ENCODE measurements at places on chromosomes 6 and 20.
A peak's percentile ranks its signal among the peaks of the same experiment; 100 is the strongest.

DNA sequence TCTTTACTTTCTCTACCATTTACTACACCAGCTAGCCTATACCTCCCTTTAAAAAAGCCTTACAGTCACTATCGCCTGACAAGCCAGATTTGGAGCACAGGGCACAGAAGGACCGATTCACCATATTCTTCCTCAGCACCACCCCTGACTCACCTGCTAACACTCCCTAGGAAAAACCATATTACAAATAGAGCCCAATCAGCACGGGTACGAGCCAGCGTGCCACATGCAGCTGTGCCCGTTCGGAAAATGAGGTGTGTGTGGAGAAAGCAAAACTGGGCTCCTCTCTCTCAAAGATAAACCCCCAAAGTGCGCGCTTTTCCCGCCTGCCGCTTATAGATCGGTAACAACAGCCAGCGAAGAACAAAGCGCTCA is 1.2 kb downstream of the SYNCRIP start:
- DNase-seq: no peak

GRCh38 chr6:31143148-31143547 is 4.3 kb upstream of the PSORS1C2 start:
- no peak for DNase-seq

DNA sequence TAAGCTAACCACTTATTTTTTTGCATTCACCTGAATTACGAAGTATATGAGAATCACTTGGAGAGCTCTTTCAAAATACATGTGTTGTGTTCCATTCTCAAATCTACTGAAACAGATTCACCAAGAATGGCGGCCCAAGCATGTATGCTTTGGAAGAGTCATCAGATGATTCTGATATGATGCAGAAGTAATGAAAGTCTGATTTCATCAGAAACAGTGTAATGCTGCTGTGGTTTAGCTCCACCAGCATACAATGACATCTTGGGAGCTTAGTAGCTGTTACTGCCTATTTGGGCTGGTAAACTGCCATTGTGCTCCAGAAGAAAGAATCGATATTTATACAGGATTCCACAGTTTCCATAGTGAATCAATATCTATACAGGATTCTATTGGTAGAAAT is 52.9 kb downstream of the UBR2 start:
- DNase-seq: no peak

- peak; percentile 93 for DNase-seq
Observed at GRCh38 chr6:32868257-32868788, 14.3 kb downstream of the PSMB9 start.

DNA sequence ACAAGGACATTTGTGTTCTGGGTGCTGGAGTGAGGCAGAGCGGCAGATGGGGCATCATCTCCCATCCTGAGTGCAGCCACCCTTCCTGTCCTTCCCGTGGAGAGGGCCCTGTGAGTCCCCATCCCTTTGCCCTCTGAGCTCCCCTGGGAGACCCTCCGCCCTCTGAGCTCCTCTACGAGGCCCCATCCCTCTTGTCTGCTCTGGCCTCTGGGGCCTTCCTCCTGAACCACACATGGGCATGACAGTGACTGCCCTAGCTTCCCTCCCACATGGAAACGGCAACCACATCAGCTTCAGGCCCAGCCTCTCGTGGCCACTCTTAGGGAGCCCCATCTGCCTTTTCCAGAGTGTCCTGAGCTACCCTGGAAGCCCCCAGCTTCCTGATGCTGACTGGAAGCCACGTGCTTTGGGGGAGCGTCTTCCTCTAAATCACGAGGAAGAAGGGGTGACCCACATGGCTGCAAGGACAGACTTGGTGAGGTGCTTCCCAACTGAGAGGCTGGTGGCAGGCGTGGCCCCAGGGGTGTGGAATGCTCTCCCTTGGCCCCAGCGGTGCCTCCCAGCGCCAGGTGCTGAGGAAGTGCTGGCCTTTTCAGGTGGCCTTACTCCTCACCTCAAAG is 52.6 kb downstream of the GINS1 start:
- no peak for DNase-seq

GRCh38 chr20:64167676-64168075 is 3.4 kb downstream of the MYT1 start:
- no peak for DNase-seq

GRCh38 chr20:53260168-53260567 is 288.0 kb downstream of the TSHZ2 start:
- DNase-seq: no peak

GRCh38 chr6:147447835-147448611 is 60.5 kb upstream of the SAMD5 start:
- DNase-seq: no peak

DNA sequence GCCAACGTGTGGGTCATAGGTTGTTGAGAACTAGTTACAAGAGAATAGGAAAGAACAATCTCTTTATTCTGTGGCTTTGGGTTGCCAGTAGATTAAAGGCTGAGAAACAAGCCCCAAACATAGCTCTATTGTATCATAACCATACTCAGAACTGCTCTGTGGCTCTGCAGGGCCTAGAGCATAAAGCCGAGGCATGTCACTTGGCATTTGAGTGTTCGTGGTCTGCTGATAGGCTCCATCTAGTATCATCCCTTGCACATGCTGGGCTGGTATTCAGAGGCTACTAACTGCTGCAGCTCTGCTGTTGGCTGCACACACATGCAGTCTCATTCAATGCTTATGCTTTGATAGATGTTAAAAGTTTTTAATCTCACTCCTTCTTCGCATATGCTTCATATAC is 157.9 kb downstream of the OGFRL1 start:
- no peak for DNase-seq

GRCh38 chr6:52574709-52575501 is 2.0 kb downstream of the TRAM2 start:
- peak; percentile 90 for DNase-seq

- DNase-seq: no peak
Observed at GRCh38 chr6:33983109-33983716, 162.7 kb downstream of the GRM4 start.

DNA sequence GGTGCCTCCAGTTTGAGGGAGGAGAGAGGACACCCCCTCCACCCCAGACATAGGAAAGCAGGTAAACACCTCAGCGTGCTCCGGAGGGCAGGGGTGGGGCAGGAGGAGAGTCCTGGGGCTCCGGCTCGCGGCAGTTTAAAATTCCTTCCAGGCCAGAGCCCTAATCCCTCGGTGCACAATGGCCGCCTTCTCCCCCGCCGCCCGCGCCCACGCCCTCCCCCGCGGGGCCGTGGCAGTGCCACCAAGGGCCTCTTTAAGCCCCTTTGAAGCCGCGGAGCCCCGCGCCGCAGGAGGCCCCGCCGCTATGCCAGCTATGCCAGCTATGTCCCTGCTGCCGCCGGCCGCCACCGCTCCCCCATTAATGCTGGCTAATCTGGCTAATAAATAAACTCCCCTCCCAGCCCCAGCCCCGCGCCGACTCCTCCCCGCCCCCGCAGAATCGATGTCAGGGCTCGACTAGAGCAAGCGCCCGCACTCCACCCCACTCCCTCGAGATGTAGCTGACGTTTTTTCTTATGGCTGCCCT is 125.1 kb downstream of the MRPL14 start:
- no peak for DNase-seq

DNA sequence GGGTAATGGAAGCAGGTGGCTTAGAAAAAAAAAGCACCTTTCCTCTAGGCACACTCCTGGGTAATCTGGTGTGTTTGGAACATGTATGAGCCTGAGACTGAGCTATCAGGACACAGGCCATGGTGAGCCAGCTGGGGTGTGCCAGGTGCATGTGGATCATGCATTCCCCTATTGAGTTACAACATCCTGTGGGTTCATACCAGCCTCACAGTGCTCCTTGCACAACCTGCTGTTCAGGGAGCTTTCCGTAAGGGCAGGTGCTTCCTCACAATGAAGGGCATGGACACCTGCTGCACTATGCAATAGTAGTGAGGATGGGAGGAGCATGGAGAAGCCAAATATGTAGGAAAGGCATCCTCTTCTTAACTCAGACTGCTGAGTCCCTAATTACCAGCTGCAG is 197.2 kb upstream of the SUPT3H start:
- no peak for DNase-seq

DNA sequence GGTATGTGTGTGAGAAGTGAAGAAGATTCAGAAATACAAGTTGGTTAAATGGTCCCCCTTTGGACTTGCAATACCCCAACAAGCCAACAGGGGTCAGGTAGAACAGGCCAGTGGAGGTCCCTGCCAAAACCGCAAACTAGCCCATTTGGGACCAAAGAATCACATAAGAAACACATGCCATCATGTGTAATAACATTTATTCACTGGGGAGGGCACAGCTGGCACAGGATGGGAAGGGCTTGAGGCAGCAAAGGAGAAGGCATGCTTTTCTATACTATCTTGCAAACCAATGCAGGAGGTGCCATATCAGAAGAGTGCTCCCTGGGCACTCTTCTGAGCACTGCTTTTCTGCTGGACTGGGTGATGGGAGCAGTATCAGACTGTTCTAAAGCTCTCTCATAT is 116.1 kb upstream of the TRAF3IP2 start:
- peak; percentile 78 for DNase-seq

DNA sequence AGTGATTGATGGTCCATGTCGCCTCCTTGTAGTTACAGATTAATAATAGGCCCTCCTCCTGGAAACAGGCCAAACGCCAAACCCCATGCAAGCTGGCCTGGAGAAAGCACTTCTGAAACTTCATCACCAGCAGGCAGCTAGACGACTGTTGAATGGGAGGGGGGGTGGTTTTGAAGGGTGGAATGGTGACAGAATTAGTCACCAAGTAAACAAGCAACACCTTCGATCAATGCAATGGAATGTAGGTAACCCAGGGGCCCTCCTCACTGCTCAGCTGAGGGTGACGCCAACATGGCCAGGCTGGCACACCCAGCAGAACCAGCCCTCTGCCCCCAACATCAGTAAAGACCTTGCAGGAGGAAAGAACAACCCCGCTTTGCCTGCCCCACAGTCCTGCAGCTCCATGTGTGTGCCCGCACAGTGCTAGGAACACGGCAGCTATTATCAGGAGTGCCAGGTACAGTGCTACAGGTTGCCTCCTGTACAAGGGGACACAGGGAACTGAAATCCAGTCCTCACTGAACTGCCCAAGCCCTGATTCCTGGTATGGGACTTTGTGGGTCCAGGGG is 2.7 kb downstream of the BCAS1 start:
- DNase-seq: peak; percentile 61

DNA sequence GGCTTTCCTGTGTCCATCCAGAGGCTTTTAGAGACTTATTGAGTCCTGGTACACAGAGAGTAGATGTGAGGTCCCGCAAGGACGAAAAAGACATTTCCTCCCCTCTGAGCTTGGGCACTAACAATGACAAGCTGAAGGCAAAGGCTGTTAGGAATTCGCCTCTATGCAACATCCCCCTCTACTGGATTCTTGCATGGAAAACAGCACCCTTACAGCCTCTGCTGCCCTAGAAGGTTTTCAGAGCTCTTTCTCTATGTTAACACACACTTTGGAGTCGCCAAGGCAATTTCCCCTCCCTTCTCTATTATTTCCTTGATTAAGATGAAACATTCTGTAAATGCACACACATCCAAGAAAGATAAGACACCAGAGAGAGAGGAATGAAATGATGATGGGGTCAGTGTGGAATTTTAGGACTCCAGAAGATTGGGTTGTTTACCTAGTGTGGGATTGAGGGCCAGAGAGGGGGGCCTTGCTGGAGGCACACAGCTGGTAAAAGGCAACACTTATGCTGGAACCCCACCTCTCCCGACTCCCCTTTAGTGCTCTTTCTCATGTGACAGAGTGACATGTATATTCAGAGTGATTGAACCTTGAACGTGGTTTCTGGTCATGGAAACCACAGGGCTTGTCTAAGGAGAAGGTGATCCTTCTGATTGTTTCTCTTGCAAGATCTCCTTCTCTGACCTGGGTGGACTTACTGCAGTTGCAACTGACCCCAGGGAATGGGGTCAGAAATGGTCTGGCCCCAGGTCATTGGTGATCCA is 300.7 kb downstream of the CLIC5 start:
- DNase-seq: peak; percentile 81

- DNase-seq: no peak
Observed at GRCh38 chr6:138920906-138921305, 67.1 kb downstream of the REPS1 start.

DNA sequence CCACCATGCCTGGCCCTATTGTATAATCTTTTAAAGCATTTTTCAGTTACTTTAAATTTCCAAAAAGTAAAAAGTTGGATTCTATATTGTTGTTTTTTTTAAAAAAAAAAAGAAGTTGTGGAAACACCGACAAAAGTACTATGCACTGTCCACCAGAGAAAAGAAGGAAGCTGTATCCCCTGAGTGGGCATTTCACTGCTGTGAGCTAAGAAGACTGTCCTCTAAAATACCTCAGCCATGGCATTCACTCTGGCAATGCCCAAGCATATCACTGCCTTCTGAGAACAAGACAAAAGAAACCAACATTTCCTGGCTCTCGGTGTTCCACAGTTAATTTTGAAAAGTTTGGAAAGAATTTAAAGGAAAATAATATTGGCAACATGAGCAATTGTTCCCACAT is 117.8 kb downstream of the IPCEF1 start:
- no peak for DNase-seq

DNA sequence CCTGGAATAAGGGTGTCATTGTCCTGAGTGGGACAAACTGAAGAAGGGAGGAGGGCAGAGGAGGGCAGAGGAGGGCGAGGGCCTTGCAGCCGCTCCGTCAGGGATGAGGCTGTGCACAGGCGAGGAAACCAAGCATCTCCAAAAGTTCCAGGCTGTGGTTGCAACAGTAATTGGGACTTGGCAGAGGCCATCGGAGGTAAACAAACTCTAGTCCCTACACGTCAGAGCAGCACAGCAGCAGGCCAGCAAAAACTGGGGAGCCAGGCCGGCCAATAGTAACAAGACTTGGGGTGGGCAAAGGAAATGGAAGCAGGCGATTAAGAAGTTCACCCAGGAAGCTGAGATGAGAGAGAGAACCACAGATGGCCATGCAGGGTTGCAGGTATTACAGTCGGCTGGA is 142.8 kb downstream of the SMOC2 start:
- DNase-seq: no peak

- no peak for DNase-seq
Observed at GRCh38 chr20:25046736-25047666, 10.9 kb downstream of the ACSS1 start.

GRCh38 chr6:129749749-129750120 is 39.8 kb upstream of the ARHGAP18 start:
- peak; percentile 93 for DNase-seq

GRCh38 chr6:141658696-141659095 is 474.0 kb upstream of the GJE1 start:
- DNase-seq: no peak

DNA sequence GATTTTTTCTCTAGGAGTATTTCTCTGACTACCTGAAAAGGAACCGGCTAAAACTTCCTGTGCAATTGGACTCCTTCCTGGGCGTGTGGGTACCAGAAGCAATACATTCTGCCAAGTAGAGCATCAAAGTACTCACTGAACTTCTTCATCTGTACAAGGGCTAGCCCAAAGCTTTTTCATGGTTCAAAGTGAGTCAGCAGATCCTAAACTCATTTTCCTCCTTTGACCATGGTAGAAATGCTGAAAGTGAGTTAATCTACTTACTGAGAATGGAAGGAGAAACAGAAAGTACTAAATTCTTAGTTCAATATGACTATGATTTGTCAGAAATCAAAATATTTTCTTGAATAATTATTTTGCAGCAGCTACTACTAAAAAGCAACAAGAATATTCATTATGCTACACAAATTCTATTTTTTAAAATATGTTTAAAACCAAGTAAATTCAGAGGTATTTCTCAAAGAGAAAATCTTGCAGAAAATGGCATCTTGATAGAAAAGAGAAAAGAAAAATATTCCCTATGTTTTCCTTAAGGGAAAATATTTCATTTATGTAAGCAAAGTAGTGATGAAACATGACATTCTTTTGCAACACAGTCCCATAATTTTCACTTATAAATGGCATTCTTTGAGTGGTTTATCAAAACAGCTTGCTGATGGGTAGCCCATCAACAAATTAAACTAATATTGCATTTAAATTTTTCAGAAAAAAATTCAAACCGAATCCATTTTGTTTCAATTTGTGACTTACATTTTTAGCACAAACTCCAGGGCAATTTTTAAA is 3.7 kb upstream of the BEND6 start:
- DNase-seq: peak; percentile 41
